Left kidney (tissue), 8 donors: ENCODE measurements at places on chromosomes 5 and 9. TPM values are rescaled to one million over a fixed set of nuclear protein-coding genes. Genes with fewer than 3 reads are reported as not detected.

DNA sequence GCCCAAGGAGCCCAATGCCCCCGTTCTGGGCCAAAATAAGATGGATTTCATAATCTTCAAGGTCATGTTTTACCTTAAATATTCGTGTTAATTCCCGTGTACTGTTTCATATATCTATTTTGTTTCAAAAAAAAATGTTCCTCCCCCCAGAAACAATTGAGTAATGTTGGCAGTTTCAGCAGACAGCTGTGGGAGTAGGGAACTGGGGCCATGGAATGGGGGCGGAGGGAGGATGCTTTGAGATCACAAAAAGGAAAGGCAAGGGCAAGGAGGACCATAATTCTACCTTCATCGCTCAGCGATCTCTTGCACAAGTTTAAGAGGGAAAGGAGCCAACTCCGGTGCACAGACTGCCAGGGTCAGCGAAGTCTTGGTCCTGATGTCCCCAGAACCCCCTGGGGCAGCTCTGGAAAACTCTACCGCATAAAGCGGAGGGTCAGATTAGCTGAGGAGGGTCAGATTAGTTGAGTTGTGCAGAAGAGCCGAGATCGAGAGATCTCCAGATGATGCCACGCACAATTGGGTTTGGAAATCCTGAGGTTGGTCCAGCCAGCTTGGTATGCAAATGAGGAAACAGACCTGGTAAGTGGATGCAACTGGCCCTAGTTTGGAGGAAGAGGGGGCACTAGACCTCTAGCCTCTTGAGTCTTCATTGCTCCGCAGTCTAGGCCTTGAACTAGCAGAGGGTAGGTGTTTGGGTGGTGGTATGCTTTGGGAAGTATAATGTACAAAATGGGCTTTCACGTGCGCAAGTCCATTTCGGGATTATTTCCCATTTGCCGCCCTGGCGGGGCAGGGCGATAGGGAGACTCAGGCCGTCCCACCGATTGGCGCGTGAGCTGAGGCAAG is 24.0 kb downstream of the CDKN2A start:
- DNase-seq: no peak

DNA sequence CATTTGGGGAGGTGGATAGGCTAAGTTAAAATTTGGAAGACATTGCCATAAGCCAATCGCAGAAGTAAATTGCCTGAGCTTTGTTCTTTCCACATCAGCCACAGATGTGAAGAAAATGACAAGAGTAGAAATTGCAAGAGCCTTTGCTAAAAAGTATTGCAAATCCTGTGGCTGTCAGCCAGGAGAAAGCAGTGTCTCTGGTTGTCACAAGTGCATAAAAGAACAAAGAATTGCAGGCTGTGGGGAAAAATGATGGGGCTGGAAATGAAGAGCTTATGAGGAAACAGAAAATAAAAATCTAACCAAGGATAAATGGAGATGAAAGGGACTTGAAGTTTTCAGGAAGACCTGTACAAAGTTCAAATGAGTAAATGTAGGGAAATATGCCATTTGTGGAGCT is 344.8 kb downstream of the CSNK1G3 start:
- no peak for DNase-seq

DNA sequence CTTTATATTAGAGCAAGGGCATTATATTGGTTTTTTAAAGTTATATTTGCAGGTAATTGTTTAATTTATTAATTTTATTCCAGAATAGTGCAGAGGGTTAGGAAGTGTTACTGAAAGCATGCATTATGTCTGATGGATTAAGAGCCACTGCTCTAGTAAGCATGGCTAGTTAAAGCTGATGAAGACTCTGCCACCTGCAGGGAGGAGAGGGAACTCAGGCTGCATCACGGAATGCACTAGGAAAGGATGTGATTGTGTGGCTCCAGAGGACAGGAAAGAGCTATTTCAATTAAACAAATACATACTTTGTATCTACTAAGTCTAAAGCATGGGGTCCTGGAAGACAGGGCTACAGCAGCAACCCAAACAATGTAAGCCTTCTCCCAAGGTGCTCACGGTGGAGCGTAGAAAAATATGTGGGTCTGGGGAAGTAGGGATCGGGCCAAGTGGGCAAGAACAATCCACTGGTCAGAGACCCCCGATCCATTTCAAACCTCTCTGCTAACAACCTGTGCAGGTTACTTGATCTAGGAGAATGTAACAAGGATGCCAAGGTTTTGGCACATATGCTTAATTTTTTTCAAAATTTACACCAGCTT is 15.3 kb upstream of the GRXCR2 start:
- peak; percentile 52 for DNase-seq

- peak; percentile 38 for DNase-seq
These were observed 10.1 kb downstream of the ATG12 start for GRCh38 chr5:115831163-115831768.

GRCh38 chr5:144156767-144157171 is 13.7 kb downstream of the YIPF5 start:
- DNase-seq: no peak

GRCh38 chr9:113947941-113948340 is 71.8 kb downstream of the ZNF618 start:
- DNase-seq: no peak

DNA sequence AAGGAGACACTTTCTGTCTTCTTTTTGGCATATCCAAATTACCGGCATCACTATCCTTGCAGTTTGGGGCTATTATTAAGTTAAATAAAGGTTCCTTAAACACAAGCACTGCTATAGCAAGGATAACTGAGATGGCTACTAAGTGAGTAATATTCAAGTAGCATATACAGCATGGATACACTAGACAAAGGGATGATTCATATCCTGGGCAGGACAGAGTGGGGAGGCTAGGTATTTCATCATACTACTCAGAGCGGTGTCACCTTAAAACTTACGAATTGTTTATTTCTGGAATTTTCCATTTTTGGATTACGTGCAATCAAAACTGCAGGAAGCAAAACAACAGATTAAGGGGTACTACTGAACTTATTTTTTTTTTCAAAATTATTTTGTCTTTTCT is 54.1 kb downstream of the FER start:
- no peak for DNase-seq

DNA sequence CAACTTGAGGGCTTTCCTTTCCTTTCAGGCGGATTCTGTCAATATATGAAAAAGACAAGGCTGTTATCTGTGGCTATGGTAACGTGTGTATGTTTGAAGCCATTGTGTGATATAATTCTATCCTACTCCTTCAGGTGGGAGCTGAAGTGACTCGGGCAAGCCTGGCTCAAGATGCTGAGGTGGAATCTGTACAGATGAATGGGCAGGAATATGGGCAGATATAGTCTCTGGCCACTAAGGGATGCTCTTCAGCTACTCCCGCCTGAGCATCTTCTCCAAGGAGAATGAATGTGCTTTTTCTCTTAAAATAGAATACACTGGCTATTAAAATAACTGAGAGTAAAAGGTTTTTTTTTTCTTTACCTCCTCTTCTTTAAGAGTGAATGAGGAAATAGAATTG is 244.8 kb downstream of the ADGRV1 start:
- no peak for DNase-seq

DNA sequence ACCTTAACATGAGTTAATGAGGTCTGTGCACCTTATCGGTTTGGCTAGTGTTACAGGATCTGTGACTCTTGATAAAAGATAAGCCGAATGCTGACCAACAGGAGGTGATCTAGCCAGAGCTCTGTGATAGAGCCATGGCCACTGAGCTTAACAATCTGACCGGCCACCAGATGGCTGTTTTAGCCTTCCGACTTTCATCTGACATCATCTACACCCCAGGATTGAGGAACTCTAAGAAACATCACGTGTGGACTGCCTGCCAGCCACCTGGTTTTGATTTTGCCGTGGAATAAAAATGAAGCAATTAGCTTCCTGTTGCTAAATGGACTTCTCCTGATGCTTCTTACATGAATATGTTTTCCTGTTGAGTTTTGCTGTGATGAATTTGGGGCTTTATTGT is 281.3 kb downstream of the CEMIP2 start:
- no peak for DNase-seq

DNA sequence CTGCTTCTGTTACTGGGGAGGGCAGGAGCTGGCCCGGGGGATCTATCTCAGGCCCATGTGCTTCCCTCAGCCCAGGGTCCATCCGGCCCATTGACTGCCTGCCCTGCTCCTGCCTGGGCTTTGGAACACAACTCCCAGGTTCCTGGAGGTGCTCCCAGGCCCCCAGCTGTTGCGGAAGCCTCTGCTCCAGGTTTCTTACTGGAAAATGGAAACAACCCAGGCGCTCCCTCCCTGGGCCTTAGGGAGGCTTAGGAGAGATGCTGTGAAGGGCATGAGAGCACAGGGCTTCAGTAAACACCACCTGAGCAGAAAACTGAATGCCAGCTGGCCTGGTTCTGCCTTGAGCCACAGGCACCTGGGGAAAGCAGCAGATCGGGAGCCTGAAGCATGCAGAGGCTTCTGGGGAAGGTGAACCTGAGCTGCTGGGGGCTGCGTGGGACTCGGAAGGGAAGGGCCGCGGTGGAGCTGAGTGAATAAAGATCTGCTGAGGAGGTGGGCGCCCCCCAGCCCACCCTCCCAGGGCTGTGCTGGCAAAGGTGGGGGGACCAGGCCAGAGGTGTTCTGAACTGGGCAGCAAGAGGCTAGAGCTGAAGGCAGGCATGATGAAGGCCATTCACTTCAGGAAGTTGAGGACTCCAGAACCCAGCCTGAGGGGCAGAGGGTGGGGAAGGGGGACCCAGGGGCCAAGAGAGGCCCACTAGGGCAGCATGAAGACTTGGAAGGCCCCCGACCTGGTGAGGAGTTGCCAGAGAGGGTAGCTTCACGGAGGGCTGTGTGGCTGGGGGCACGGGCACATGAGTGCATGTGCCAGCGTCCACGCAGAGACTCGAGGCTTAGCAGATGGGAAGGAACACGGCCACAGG is 64.8 kb downstream of the SHB start:
- DNase-seq: no peak

FBXW11 gene
- polyA plus RNA-seq: 58.1 TPM

SMARCA2 gene
- 137 TPM for polyA plus RNA-seq

ZNF454 gene
- 9.9 TPM for polyA plus RNA-seq
